ENCODE measurements at places on chromosomes 6 and 20.

- DNase-seq = peak; percentile 62
These were observed 58.5 kb upstream of the PRSS16 start for GRCh38 chr6:27188885-27189418.

DNA sequence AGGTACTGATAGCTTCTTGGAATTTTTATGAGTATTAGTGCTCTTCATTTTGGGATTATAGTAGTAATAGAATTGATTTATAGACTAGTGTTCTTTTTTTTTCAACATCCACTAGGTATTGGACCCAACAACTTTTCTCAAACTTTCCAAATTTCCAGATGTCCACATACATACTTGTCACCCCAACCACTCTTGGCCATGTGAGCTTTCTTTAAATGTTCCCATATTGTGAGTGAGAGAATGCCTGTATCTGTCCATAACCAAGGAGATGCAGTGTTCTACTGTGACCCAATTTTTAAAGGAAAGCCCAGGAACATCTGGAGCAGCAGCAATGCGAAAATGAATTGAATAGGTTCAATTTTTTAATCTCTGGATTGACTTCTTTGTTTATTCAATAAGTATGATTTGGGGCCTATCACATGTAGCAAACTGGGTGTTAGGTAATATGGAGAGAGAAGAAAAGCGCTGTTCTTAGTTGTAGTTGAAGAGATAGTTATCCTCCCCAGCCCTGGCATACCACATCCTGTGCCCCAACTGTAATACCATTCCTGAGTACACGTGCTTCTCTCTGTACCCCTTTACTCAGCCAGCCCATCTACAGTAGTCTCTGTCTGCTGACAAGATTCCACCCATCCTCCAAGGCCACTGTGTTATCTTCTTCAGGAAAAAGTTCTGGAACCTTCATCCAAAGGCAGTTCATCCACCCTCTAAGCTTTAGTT is 116.8 kb upstream of the SUPT3H start:
- no peak for DNase-seq

GRCh38 chr6:22468256-22468965 is 101.0 kb upstream of the HDGFL1 start:
- no peak for DNase-seq

DNA sequence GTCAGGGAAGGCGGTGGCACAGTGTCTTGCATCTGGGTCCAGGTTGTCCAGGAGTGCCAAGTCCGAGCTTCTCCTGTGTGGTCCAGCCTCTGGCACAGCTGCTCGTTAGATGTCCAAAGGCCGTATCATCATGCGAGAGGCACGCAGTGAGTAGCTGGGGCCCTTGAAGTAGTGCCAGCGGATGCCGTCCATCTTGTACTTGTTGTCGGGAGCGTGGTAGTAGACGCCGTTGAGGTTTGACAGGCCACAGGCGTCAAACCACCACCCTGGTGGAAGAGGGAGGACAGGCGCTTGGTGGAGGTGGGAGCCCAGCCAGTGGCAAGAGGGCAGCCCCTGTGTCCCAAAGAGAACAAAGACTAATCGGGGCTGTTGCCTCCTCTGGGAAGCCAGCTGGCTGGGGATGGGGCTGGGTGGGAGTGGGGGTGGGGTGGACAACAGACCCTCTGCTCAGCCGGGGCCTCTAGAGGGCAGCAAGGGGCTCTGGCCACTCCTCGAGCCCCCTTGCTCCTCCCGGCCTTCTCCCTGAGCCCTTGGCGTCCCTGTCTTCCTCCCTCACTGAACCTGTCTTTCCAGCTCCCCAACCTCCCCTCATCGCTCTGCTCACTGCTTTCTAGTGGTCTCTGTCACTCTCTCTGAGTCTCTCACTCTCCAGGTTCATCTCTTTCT is 39.5 kb downstream of the FAM110A start:
- DNase-seq = no peak

GRCh38 chr20:10524034-10524476 is 89.0 kb downstream of the SLX4IP start:
- peak; percentile 61 for DNase-seq

DNA sequence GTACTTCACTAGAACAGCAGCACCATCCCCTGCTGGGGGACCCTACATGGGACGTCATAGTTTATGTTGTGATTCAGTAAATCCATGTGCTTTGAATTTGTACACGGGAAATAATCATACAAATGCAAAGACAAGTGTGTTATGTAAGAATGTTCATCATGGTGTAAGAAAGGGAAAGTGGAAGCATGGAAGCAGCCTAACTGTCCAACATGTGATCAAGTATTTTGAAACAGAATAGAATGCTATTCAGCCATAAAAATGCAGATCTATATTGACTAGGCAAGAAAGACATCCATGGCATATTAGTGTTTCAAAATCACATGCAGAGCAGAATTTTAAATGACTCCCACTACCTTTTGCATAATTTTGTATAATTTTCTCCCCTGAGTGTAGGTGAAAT is 117.6 kb downstream of the F13A1 start:
- DNase-seq = no peak

GRCh38 chr6:14276667-14277404 is 159.3 kb downstream of the CD83 start:
- no peak for DNase-seq

- no peak for DNase-seq
These were observed 11.9 kb upstream of the DHX35 start for GRCh38 chr20:38950254-38950653.

GRCh38 chr20:50919567-50919966 is 11.7 kb downstream of the ADNP start:
- DNase-seq = no peak

- DNase-seq = no peak
These were observed 123.5 kb downstream of the PCSK2 start for GRCh38 chr20:17350321-17350720.

DNA sequence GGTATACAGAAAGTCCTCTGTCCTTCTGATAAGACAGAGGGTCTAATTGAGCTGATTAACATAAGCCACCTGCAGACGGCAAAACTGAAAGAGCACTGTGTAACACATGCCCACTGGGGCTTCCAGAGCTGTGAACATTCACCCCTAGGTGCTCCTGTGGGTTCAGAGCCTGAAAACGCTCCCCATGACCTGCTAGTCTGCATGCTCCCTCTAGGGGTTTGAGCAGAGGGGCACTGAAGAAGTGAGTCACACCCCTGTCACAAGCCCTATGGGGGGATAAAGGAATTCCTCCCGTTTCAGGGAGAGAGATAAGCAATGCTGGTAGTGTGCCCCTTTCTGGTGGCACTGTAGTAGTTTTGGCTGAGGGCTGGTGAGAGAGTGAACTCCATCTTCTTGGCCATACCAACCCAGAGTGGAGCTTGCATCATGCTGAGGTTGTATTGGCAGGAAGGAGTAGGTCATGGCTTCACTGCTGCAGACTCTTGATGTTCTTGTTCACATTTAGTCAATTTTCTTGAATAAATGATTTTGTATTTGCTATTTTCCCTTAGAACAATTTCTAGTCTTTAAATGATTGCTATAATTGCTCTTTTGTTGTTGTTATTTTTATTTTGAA is 637.5 kb upstream of the MAN1A1 start:
- DNase-seq = no peak

- DNase-seq = no peak
These were observed 1.1 kb upstream of the PAQR8 start for GRCh38 chr6:52360601-52361413.

DNA sequence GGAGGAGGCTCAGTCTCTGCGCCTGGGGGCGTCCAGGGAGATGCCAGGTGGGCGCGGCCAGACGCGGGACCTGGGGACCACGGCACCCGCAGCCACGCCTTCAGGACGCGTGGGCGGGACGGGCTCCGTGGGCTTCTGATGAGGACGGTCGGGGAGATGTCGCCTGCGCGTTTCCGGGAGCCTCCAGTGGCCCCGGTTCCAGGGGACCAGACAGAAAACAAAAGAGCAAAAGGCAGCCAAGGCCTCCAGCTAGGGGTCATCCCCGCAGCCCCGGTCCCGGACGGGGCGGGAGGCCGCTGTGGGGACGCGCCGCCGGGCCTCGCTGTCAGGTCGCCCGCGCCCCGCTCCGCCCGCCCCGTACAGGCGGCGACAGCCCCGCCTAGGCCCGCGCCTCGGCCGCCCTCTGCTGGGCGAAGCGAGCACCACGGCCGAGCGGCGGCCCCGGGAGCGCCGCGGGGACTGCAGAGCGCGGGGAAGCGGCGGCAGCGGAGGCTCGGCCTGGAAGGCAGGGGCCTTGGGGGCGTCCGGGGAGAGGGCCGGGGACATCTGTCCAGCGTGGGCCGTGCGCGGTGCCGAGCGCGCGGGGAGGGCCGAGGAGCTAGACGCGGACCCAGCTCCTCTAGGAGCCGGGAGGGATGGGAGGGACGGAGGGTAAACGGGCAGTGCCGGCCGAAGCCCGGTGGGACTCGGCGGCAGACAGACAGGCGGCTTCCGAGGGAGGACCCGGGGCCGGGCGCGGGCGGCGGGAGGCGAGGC is 48.7 kb downstream of the TMEM242 start:
- DNase-seq = peak; percentile 79

- DNase-seq = no peak
These were observed 105.8 kb downstream of the CARMIL1 start for GRCh38 chr6:25384967-25385366.

DNA sequence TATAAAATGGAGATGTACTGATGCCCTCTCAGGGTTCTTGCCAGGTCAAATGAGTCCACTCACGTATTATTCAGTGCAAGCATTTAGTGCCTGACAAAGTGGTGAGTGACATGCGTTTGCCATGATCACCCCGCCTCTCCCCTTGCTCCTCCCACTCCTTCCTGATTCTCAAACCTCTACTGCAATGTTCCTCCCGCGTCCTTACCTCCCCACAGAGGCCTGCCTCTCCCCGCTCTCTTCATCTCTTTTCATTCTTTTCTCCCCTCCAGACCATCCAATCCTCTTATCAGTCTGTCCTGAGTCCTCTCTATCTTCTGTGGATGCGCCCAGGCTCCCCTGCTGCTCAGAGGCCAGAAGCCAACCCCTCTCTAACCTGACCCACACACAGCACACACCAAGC is 40.7 kb downstream of the KCNK5 start:
- no peak for DNase-seq

GRCh38 chr20:8267009-8267408 is 134.9 kb downstream of the PLCB1 start:
- DNase-seq = no peak

- DNase-seq = no peak
These were observed 26.8 kb downstream of the C6orf89 start for GRCh38 chr6:36912586-36912985.

DNA sequence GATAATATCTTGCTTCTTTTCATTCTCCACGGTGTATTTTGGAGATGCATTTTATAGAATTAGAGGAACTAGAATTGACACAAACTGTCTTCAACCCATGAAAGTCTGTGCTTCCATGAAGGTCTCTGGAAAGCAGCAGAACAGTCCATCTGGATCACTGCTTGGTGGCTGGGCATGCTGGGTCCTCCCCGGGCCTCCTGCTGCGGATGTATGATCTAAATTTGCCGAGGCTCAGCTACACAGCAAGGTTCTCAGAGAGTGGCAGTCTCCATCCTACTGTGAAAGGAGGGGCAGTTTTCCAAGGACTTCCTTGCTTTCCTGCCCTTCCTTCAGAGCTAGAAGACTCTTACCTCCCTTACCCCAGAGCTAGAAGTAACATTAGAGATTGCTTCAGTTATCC is 15.1 kb downstream of the PKIG start:
- no peak for DNase-seq

- no peak for DNase-seq
These were observed 219.3 kb upstream of the ARID1B start for GRCh38 chr6:156557911-156558259.

- no peak for DNase-seq
These were observed 26.5 kb upstream of the GFOD1 start for GRCh38 chr6:13513626-13514502.

All from left hindlimb (tissue), 1 donor.